Thoracic aorta (tissue), 2 donors: ENCODE measurements at places on chromosomes 13 and 19. TPM values are rescaled to one million over a fixed set of nuclear protein-coding genes. Genes with fewer than 3 reads are reported as not detected.

- peaks cover 44% of the 10 kb centered on the region for H3K4me1 ChIP-seq
- H3K27me3 ChIP-seq: no peaks in the 10 kb centered on the region
- no peak overlapping the region for H3K4me3 ChIP-seq
- H3K27ac ChIP-seq: no peak overlapping the region
- peaks cover 33% of the 10 kb centered on the region for H3K36me3 ChIP-seq
- no peak for DNase-seq
These were observed 24.0 kb downstream of the MPND start for GRCh38 chr19:4367336-4367723.

GRCh38 chr19:12833738-12834565, 427 bp downstream of the RTBDN start:
- no peaks in the 10 kb centered on the region for H3K36me3 ChIP-seq
- H3K4me3 ChIP-seq: peak overlapping the region; percentile 57
- DNase-seq: no peak
- peaks cover 42% of the 10 kb centered on the region for H3K27me3 ChIP-seq
- H3K4me1 ChIP-seq: peaks cover 5% of the 10 kb centered on the region

- H3K36me3 ChIP-seq: no peaks in the 10 kb centered on the region
- DNase-seq: no peak
- H3K4me1 ChIP-seq: peaks cover 59% of the 10 kb centered on the region
- no peaks in the 10 kb centered on the region for H3K27me3 ChIP-seq
- no peak overlapping the region for H3K27ac ChIP-seq
- H3K4me3 ChIP-seq: no peak overlapping the region
These were observed 25.5 kb downstream of the RANBP3 start for GRCh38 chr19:5952193-5953029.

DNA sequence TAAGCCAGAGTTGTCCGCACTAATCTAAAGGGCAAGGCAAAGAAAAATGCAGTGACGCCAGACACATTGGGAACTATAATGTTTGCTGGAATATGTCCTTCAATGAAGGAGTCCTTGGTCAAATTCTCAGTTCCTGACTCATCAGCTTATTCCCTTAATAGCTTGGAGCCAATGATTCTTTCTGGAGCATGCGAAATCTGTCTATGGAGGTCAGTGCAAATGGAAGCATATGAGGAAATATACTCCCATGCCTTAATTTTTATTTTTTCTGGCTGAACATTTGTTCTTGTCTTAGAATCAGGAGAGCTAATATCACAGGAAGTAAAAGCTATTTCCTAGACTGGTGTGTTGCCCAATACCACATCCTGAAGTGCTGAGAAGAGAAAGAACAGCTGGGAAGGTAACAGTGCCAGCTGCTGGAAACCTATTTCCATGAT, 289.8 kb upstream of the SPRY2 start:
- DNase-seq: no peak
- no peak overlapping the region for H3K4me3 ChIP-seq
- no peaks in the 10 kb centered on the region for H3K27me3 ChIP-seq
- no peak overlapping the region for H3K27ac ChIP-seq

DNA sequence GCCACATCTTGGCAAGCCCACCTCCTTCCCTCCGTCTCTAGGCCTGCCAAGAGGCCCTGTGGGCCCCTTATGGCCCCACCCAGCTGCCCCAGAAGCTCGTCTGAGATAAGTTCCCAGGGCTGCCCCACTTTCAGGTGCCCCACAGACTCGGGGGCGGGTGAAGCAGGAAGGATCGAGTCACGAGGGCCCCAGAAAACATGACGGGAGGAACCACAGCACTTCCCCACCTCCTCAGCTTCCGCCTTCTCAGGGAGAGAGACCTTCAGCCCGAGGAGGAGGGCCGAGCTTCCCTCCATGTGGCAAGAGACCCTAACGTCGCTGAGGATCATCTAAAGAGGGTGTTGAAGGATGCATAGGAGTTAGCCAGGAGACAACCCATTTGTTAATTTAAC, 4.5 kb upstream of the IL12RB1 start:
- no peaks in the 10 kb centered on the region for H3K36me3 ChIP-seq
- H3K27ac ChIP-seq: no peak overlapping the region
- peaks cover 17% of the 10 kb centered on the region for H3K4me1 ChIP-seq
- no peak for DNase-seq

DNA sequence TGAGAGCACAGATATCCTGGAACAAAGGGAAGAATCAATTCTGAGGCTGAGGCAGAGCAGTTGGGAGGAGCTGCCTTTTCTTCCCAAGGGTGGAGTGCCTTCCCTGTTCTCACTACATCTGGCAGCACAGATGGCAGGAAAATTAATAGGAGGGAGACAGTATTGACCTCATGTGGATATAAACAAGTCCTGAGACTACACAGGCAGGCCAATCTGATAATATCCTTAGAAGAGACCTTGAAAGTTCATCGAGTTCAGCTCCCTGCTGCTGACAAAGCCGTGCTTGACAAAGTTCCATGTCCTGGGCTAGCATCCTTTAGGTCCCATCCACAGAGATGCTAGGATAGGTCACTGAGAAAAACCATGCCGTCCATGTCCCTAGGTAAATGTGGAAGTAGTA, 1451.5 kb downstream of the EFNB2 start:
- no peaks in the 10 kb centered on the region for H3K4me1 ChIP-seq
- no peaks in the 10 kb centered on the region for H3K36me3 ChIP-seq
- H3K27ac ChIP-seq: no peak overlapping the region
- H3K27me3 ChIP-seq: no peaks in the 10 kb centered on the region
- no peak for DNase-seq
- H3K4me3 ChIP-seq: no peak overlapping the region

Gene ZNF587B
- total RNA-seq: 35.8 TPM
